ENCODE measurements at places on chromosomes 12 and 14.

GRCh38 chr14:54681811-54682261 lies 114.9 kb downstream of the SAMD4A start:
- DNase-seq, result no peak

DNA sequence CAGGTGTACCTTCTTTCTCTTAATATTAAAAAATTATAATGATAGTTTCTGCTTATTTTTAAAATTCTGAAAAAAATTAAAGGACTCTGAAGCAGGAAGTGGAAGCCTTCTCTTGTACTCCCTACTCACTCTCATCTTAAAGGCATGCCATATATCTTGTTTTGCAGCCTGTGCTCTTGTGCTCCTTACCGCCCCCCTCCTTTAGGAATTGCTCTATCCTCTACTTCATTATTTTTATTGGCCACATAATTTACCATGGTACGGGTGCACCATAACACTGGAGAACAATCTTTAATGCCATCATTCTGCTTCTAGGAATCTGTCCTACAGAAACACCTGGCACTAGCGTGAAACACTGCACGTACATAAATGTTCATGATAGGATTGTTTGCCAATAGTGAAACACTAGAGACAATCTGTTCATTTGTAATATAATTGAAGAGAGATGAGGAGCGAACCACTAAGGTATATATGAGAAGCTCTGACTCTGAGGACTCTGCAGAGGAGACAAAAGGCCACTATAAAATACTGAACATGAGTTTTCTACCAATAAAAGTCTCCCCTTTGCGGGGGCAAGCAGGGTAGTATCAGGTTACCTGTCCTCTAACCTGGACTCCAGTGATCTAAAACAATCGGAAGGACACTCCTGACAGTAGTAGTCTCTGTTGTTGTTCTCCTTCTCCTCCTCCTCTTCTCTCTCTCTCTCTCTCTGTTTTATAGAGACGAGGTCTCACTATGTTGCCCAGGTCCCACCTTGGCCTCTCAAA lies 6.3 kb upstream of the NYNRIN start:
- no peak for DNase-seq

- no peak for DNase-seq
These were observed 435 bp downstream of the FOXM1 start for GRCh38 chr12:2876431-2877046.

GRCh38 chr14:102592763-102593060 lies 263 bp downstream of the RCOR1 start:
- no peak for DNase-seq

DNA sequence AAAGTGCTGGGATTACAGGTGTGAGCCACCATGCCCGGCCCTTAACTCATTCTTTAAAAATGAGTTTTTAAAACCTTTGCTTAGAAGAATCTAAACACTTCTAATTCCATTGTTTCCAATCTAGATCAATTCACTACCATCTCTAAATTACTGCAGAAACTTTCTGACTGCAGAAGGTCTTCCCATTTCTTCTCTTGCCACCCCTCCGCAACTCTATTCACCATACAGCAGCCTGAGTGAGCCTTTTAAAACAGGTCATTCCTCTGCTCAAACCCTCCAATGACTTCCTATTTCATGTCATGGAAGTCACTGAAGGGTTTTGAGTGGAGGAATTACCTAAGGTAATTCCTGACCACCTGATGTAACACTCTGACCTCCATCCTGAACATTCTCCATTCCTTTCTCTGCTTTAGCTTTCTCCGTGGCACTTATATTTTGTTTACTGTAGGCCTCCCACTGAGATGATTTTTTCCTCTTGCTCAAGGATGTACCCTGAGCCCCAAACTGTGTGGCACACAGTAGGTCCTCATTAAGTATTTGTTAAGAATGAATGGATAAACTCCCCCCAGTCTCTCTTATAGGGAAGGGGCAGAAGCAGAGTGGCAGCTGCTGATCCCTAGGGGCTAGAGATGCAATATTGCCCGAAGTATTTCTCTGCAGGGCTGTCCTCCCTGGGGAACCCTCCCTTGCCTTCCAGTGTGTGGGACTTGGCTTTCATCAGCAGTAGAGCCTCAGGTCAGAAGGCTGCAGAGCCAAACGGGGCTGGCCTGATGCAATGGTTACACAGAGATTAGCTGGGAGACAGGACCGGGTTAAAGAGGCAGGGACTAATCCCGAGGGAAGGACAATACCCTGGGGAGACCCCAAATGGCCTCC lies 1.2 kb downstream of the DDIT3 start:
- no peak for DNase-seq

GRCh38 chr14:81681541-81681940 lies 147.9 kb upstream of the SEL1L start:
- DNase-seq, result no peak

- DNase-seq, result peak; percentile 32
These were observed 89.2 kb downstream of the ARF6 start for GRCh38 chr14:49982082-49982481.

- DNase-seq, result no peak
These were observed 54.9 kb upstream of the OVCH1 start for GRCh38 chr12:29552324-29552927.

- DNase-seq, result no peak
These were observed 37.3 kb downstream of the FBLN5 start for GRCh38 chr14:91910196-91910595.

- DNase-seq, result no peak
These were observed 46.2 kb upstream of the DIP2B start for GRCh38 chr12:50458606-50459005.

DNA sequence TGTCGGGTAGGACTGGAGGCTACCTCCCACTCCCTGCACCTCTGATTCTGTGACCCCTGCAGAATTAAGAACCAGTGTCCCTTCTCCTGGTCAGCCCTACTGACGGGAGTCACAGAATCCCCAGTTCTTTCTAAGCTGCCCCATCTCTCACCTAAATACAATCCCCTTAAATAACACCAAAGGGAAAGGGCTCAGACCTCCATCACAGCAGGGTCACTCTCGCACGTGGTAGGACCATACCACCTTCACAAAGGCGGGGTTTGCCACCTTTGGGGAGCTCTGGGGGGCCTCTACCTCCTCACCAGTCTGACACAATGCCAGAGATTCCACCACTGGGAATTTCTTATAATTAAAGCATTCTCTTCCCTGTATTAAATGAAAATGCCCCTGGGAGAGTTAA lies 35.6 kb downstream of the DAD1 start:
- no peak for DNase-seq

DNA sequence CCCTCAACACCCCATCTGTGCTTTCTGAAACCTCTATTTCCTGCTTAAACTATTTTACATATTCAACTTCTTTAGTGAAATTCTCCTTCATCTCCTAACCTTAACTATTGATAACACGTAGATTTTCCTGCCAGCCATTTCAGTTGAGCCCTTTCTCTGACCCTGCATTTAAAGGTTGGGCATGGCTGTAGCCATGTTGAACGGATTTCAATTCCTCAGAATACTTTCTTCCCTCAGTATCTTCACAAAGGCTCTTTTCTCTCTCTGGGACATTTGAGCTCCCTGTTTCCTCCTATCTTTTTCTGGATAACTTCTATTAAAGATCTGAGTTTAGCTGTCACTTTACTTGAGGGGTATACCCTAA lies 1.2 kb downstream of the PPHLN1 start:
- no peak for DNase-seq

GRCh38 chr12:55736780-55737580 lies 5.9 kb upstream of the GDF11 start:
- peak; percentile 32 for DNase-seq

GRCh38 chr12:44154128-44154527 lies 318.2 kb downstream of the TMEM117 start:
- DNase-seq, result no peak

- no peak for DNase-seq
These were observed 2.1 kb upstream of the PLEK2 start for GRCh38 chr14:67413806-67414769.

GRCh38 chr12:38527631-38528030 lies 211.1 kb downstream of the ALG10B start:
- no peak for DNase-seq

- DNase-seq, result peak; percentile 48
These were observed 586.7 kb downstream of the ETNK1 start for GRCh38 chr12:23211384-23212320.

- no peak for DNase-seq
These were observed 708 bp upstream of the TCTN1 start for GRCh38 chr12:110613071-110613770.

DNA sequence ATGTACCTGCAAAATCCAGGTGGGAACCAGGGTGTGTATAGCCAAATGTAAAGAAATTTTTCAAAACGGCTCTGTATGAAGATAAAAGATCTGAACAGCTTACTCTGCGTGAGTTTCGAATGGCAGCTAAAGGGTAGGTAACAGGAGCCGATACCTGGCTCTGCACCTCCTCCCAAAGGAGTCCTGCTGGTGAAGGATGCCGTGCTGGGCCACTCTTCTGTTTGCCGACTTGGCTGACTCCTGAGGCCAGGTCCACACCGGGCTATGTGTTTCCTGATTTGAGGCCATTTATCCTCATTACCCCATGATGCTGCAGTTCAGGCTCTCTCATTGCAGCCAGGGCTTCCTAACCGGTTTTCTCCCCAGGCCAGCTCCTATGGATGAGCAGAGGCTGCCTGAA lies 244.6 kb downstream of the SLC41A2 start:
- no peak for DNase-seq

GRCh38 chr14:82046512-82047226 lies 513.0 kb upstream of the SEL1L start:
- DNase-seq, result no peak

- DNase-seq, result no peak
These were observed 30.9 kb downstream of the TBC1D15 start for GRCh38 chr12:71870416-71870815.

DNA sequence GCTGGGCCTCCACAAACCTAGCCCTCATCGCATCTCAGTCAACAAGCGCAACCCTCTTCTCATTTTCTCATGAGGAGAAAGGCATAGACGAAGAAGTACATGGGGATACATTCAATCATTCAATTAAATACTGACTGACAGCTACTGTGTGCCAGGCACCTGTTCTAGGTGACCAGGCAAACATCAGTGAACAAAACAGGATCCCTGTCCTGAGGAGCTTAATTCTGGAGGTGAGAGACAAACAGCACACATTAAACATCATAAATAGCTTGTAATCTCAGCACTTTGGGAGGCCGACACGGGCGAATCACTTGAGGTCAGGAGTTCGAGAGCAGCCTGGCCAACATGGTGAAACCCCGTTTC lies 362 bp upstream of the ACYP1 start:
- no peak for DNase-seq

GRCh38 chr12:63319936-63320633 lies 169.1 kb upstream of the AVPR1A start:
- no peak for DNase-seq

GRCh38 chr12:114955414-114956014 lies 271.5 kb upstream of the TBX3 start:
- no peak for DNase-seq

DNA sequence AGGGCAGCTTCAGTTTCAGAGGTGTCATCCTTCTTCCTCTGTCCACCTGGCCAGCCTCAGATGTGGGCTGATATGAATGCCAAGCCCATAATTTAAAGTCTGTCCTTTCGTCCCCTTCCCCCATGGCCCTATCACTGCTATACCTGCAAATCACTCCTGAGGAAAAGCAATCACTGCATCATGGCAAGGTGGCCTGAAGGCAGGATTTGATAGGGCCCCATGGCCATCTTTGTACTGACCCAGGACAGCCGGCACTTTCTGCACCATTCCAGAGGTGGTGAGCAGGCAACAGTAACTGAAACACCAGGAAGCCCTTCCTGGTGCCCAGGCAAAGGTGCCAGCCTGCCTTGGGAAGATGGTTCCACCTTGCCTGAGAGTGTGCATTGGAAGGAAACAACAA lies 60.8 kb downstream of the ANO2 start:
- DNase-seq, result no peak

DNA sequence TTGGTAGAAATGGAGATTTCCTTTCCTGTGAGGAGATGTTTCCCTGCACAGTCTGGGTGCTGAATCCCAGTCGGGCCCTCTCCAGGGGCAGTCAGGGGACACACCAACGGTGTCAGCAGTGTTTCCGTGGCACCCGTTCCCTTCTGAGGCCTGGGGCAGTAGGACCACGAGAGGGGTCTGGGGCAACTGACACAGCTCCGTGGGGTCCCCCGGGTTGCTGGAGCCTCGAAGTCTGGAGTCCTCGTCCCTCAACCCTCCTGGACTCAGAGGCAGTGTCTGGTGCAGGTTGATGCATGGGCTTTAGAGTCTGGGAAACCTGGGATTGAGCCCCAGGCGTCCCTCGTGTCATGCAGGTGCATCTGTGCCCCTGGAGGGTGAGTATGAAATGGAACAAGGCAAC lies 327.3 kb downstream of the ADGRD1 start:
- no peak for DNase-seq

- no peak for DNase-seq
These were observed 12.7 kb downstream of the CPSF6 start for GRCh38 chr12:69252033-69252432.

DNA sequence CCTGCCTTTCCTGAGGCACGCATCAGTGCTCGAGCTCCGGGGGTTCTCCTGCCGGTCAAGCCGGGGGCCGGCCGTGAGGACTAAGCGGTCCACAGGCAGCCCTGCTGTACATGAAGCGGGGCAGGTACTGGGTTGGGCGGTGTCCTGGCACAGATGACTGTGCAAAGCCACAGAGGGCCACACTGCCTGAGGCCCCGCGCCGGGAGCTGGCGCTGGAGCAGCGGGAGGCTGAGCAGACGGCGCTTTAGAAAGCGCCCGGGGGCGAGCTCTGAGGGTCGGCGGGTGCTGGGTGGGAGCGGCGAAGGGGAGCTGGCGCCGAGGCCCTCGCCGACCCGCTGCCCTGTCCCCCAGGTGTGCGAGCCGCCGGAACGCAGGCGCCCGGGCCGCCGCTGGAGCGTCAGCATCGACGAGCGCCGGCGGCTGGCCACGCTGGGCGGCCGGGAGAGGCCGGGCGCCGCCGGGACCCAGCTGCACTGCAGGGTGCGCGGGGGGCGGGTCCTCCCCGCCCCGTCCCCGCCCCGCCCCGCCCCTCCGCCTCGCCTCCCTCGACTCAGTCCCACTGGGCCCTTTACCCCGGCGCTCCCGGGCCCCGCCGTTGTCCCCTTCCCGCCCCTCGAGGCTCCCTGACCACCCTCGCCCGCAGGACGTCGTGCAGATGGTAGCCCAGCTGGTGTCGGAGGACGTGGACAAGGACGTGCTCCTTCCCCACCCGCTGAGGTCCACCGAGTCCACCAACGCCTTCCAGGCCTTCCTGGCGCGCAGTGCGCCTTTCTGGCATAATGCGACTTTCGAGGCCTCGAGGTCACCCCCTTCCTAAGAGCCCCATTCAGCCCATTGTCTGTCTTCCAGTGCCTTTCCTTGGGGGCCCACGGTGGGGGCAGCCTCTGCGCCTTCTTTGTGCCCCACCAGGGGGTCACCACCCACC lies 8.3 kb upstream of the MTA1 start:
- DNase-seq, result no peak

GRCh38 chr14:51828017-51828797 lies 32.2 kb upstream of the GNG2 start:
- DNase-seq, result no peak

DNA sequence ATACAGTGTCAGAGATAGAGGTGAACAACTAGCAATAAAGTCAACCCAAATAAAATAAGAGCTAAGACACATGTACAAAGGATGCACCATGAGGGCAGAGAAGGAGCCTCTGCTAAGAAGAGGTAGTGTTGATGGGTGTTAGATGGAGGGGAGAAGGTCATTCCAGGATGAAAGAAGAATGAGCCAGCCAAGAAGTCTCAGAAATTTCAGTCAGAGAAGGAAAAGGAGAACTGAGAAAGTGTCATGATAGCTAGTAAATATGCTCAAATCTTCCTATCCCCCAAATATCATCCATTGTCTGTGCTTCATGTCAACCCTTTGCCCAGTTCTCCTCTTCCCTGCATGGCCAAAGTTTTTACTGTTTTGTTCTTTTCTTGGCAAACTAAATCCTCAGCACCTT lies 225.2 kb upstream of the BTG1 start:
- DNase-seq, result no peak

GRCh38 chr12:111585690-111586089 lies 13.4 kb downstream of the ATXN2 start:
- DNase-seq, result no peak

Data from DMS79 (cell line).